ENCODE measurements at places on chromosomes 3 and 15.
A peak's percentile ranks its signal among the peaks of the same experiment; 100 is the strongest.

DNA sequence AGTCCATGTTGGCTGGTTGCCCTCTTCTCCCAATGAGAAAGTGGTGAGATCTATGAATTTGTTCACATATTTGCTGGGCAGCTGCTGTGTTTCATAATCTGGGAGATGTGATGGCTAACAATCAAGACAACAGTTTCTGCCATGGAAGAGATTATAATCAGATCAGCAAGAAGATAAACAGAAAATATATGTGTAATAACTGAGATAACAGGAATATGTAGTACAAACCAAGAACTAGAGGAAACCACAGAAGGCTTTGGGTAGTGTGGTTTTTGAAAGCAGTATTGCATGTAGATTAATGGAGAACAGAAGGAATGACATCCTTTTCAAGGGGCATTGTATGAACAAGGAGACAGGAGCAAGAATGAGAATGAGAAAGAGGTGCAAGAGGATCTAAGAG lies 12.2 kb upstream of the CSTA start:
- no peak for DNase-seq

DNA sequence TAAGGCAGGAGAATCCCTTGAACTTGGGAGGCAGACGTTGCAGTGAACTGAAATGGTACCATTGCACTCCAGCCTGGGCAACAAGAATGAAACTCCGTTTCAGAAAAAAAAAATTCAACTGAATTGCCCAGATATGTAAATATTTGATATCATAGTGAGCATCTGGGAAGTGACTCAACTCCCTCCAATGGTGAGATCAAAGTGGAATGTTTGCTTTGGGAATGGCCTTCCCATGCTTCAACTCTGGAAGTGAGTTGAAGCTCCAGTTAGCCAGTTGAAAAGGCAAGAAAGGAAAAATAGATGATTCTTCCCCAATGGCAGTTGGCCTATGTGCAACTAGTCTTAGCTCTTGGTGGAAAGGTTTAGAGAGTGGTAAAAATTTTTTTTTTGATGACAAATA lies 131.6 kb upstream of the CMC1 start:
- no peak for DNase-seq

DNA sequence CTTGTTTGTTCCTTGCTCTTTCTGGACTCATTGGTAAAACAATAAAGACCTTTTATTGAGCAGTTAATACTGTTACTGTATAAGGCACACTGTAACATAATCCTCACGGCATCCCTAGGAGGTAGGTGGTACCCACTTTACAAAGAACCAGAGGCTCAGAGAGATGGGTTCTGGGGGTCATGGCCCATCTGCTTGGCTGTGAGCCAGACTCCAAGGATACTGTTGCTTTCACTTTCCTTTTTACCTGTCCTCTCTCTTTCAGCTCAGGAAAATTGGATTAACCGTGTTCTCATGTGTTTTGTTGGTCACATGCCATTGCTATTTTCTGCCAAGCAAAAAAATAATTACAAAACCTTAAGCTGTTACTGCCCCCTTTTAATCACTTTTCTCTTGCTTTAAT lies 34.8 kb upstream of the FILIP1L start:
- no peak for DNase-seq

GRCh38 chr15:64893481-64894394 lies 18.0 kb upstream of the ANKDD1A start:
- DNase-seq, result peak; percentile 95

DNA sequence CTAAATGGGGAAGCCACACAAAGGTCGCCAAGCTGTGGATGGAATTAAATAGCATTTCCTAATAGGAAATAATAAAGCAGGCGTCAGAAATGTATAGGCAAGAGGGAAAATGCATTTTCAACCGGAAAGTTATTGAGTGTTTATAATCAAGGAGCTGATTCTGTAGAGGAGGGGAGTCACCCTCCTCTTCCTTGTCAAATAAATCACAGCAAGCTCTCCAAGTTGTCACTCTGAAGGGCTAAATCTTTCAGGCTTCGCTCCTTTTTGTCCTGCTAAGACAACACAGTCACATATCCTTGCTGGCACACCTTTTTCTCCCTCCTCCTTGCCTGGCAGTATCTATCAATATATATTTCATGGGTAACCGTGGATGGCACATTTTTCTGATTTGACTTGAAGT lies 338.4 kb downstream of the SATB1 start:
- no peak for DNase-seq

DNA sequence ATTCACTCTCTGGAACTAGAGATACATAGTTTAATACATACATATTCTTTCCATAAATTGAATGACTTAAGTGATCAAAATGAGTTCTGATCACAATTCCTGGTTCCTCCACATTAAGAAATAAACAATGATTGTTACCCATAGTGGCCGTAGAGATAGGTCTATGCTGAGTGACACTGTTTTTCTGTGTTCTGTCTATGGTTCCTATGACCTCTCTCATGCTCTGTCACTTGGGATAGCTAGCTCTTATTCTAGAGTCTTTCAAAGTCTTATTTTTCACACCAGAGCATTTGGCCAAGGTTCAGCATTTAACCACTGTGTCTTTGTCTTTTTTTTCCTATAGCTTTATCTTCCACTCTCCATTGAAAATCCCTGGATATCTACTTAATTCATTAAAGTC lies 132.4 kb downstream of the GOLGA6L6 start:
- no peak for DNase-seq

DNA sequence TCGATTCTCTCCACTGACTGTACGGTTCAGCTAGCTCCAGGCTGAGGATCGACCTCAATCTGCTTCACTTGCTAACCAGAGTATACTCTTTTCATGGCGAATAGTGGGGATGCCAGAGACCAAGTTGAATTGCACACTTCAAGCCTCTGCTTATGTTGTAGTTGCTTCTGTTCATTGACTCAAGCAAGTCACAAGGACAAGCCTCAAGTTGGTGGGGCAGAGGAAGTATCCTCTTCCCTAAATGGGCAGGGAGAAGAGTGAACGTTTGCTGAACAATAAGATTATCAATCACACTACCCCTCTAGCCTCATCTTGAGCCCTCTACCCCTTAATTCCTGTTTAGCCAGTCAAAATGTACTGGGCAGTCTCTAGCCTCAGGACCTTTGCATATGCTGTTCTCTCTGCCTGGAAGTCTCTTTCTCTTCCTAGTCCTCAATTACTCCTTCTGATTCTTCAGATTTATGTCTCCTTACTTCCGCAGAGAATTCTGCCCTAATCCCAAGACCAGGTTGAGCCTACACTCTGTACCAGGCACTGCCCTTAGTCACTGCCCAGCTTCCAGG lies 390.4 kb upstream of the PROK2 start:
- no peak for DNase-seq

DNA sequence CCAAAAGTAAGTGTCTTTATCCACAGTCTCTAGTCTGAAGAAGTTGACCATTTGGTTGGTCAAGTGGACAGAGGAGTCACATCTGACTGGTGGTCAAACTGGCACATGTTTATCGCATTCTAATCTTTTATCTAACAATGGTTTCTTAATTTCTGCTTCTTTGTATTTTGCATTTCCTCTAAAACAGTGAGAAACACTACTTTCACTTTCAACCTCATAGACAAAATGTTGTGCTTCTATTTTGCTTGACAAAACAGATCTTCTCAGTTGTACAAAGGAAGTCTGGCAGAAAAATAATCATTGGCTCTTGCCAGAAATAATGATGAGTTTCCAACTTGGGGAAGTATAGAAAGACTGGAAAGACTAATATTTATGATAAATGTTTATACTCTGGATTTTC lies 103.9 kb downstream of the MME start:
- DNase-seq, result no peak

- no peak for DNase-seq
These were observed 317.0 kb upstream of the TPRG1 start for GRCh38 chr3:188854772-188855149.

DNA sequence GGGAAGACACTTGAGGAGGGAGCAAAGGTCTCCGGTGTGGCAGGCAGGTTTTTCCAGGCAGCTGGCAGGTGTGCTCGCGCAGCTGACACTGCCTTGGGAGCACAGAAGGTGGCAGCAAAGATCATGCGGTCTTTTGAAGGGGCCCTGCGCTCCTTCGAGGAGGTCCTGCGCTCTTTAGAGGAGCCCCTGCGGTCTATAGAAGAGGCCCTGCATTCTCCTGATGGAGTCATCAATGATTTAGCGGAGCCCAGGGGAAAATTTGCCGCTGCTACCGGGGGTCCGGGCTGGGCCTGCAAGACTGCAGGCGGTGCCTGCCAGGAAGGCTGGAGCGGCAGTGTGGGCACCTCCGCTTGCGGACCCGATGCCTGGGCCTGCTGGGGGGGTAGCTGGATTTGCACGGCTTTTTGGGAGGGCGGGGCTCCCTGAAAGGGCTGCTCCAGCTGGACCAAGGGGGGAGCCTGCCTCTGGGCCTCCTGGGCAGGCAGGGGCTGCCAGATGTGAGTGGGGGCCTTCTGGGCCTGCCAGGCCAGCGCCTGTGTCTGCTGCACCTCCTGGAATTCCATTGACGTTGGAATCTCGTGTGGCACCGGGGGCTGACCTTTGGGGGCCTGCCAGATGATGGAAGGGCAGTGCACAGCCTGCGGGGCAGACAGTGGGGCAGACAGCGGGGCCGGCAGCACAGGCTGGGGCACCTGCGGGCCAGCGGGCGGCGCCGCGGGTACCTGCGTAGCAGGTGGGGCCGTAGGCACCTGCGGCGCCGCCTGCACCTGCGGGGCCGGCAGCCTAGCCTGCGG lies 2.1 kb downstream of the MAGEL2 start:
- DNase-seq, result no peak

DNA sequence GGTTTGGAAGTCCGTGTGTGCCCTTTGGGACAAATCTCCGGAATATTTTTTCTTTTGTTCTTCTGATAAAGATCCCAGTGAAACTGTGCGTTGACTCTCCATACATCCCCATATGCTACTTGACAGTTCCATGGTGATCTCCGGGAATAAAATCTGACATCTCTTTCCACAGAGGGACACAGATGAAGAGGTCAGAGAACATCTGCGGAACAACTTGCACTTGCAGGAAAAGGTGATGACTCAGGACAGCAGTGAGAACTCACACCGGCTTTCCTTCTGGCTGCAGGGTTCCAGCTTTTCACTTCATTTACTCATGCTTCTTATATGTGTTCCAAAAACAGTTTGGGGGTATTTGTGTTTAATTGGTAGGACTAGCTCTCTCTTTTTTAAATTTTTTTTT lies 157.5 kb upstream of the CHRM5 start:
- DNase-seq, result no peak

GRCh38 chr15:81182031-81182755 lies 14.5 kb upstream of the IL16 start:
- no peak for DNase-seq

GRCh38 chr3:108241146-108241545 lies 18.9 kb upstream of the IFT57 start:
- DNase-seq, result no peak

DNA sequence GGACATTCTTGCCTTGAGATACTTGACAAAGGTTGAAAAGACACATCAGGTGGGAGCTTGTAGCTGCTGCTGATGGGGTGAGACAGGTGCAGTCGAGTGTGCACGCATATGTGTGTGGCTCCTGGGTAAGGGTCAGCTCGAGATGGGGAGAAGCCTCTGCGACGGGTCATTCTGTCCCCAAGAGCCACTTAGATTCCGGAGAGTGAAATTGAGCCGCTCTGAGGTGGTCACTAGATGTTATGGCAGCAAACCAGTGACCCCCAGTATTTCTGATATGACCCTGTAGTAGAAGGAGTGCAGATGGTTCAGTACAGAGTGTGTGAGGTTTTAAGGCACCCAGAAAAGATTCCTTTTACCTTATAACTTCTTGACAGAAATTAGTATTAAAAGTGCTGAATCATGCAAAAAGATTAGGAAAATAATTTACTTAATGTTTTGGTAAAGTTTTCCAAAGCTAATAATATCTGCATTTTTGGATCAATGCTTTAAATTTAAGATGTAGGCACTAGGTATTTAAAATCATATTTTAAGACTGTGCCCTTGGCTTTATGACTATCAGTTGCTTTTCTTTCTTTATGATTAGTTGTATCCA lies 241.9 kb upstream of the TOPAZ1 start:
- no peak for DNase-seq

- no peak for DNase-seq
These were observed 371.7 kb downstream of the ZBTB20 start for GRCh38 chr3:114775395-114775794.

DNA sequence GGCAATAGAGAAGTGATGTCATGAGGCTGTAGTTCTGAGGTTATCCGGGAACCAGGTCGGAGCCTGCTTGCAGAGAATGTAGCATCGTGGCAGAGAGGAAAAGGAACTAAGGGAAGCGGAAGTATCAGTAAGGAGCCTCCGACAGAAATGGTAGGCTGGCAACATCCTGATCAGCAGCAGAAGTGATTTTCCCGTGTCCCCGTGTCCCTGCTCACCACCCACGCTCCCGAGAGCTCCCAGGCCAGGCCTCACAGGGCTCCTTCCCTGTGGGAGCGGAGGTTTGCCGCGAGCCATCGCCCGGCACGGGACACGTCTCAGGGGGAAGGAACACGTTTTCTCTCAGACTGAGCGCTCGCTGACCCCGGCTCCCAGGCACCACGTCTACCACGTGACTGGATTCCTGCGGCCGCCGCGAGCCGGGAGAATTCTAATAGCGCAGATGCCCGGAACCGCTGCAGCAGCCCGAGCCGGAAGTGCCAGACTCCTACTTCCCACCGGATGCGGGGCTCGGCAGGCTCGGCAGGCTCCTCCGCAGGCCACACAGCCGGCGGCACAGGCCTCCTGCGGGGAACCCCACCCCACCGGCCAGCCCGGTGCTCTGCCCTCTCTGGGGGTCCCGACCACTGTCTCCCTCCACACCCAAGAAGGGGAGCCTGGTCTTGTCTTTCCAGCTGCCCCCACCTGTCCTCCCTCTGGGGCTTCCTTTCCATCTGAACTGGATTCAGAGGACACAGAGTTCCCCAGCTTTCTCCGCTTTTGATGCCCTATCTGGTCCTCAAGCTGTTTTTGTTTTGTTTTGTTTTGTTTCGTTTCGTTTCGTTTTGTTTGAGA lies 99.3 kb downstream of the BDH1 start:
- DNase-seq, result peak; percentile 10

DNA sequence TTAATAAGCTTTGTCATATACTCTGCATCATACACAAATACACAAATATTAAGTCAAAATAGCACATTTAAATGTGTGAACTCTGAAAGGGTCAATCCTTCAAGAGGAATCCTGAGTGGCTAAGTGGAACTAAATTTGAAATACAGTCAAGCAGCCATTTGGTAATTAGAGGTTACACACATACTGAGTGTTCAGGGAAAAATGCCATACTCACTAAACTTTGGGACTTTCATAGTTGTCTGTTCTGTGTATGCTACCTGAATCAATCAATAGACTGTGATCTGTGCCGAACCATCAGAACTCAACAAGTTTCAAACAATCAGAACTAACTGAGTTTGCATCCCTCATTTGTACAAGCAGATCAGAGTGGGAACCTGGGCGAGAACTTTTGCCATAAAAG lies 15.3 kb downstream of the ANKRD28 start:
- no peak for DNase-seq
